Panc1 (cell line): ENCODE measurements at places on chromosomes 5 and 9.

DNA sequence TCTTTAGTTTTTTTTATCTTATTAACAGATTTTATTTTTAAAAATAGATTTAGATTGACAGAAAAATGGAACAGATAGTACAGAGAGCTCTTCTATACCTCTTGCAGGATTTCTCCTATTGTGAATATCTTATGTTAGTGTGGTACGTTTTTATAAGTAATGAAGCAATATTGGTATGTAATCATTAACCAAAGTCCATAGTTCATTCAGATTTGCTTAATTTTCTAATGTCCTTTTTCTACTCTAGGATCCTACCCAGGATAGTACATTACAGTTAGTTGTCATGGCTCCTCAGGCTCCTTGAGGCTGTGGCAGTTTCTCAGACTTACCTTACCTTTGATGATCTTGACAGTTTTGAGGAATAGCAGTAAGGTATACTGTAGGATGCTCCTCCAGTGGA lies 30.4 kb downstream of the PPP2R2B start:
- DNase-seq: no peak

DNA sequence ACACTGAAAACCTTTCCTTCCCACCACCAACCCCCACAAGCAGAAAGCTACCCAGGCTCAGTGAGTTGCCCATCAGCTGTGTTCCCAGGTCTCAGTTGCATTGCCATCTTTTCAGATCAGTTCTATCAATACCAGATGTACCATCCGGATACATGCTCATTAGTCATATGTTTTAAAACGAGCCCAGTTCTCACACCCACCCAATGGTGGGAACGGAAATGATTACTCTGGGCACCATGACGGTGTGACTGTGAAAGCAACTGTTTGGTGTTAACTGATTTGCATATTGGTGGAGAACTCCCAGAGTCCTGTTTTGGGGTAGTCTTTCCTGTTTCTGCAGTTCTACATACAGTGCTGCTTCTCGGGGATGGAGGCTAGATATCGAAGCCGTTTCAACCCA lies 212.3 kb downstream of the TRIM36 start:
- DNase-seq: no peak

GRCh38 chr9:109319017-109319625 lies 1.7 kb downstream of the EPB41L4B start:
- no peak for DNase-seq

- no peak for DNase-seq
These were observed 186.0 kb downstream of the NR2F1-AS1 start for GRCh38 chr5:93395010-93395409.

- no peak for DNase-seq
These were observed 52.3 kb downstream of the SLC46A2 start for GRCh38 chr9:112838342-112838741.
